Left lung (tissue), 14 donors: ENCODE measurements at places on chromosomes 2 and 18. TPM values are rescaled to one million over a fixed set of nuclear protein-coding genes. Genes with fewer than 3 reads are reported as not detected.

Gene ALKAL2
- 6.9 TPM for polyA plus RNA-seq

Gene IL1RN
- 1.6 TPM for polyA plus RNA-seq

Gene RPL37A
- 2,720 TPM for polyA plus RNA-seq

Gene IL1R2
- polyA plus RNA-seq, result 0.52 TPM

Gene LRRC30
- not detected for polyA plus RNA-seq

Gene CDH19
- 0.14 TPM for polyA plus RNA-seq

Gene SLC8A1
- polyA plus RNA-seq, result 7.6 TPM

Gene LIPG
- polyA plus RNA-seq, result 8.8 TPM

Gene GREB1
- 19.1 TPM for polyA plus RNA-seq

Gene CYP26B1
- 4.0 TPM for polyA plus RNA-seq

Gene NEB
- polyA plus RNA-seq, result 9.7 TPM

Gene AQP4
- 69.6 TPM for polyA plus RNA-seq

Gene HOXD12
- not detected for polyA plus RNA-seq
